SW480 (cell line): ENCODE measurements at places on chromosomes 11 and 22.

- DNase-seq = no peak
Measured at GRCh38 chr11:41720761-41721160, 261.3 kb upstream of the LRRC4C start.

GRCh38 chr22:46002757-46003270 lies 25.9 kb upstream of the WNT7B start:
- no peak for DNase-seq

- DNase-seq = peak; percentile 36
Measured at GRCh38 chr11:122656631-122657101, 1.1 kb downstream of the UBASH3B start.

DNA sequence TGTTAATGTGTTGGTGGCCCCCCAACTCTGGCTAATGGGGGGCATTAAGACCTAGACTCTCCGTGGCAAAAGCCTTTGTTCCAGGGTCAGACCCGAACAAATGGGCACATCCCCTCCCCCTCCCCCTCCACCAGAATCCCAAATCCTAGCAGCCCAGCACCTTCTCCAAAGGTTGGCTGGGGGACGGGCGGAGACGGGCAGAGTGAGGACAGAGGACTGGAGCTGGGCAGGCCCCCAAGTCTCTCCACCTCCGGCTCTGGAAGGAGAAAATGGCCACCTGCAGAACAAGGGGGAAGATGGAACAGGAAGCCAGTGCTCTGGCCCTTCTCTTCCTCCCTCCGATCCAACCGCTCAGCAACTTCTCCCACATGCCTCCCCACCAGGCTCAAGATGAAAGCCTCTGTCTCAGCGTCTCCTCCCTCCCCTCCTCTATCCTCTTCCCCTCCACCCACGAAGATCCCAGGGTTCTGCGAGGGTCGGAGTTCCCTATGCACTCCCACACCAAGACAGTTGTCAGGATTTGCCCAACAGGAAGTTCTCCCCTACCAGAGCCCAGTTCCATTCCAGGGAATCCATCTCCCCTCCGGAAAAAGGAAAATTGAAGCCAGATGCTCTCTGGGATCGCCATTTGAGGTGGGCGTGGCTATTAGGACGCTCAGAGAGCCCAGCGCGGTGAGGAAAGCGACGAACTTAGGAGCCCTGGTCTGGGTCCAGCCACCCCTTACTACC lies 20.1 kb downstream of the ADA2 start:
- DNase-seq = no peak

GRCh38 chr11:61108847-61109585 lies 6.7 kb downstream of the CD5 start:
- no peak for DNase-seq

DNA sequence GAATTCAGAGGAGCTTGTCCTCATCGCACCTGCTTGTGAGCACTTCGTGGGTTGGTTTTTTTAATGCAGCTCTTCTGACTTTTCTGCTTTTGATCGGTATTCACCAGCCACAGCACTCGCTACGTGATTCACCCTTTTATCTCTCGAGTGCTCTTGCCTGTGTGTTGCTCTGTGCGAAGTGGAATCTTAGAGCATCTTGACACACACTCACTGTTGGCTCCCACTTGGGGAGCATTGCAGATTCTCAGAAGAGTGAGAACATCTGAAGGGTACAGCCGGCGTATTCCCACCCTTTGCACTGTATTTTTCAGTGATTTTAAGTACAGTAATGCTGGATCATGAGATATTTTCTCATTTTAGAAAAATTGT lies 10.9 kb downstream of the TNNT3 start:
- no peak for DNase-seq

DNA sequence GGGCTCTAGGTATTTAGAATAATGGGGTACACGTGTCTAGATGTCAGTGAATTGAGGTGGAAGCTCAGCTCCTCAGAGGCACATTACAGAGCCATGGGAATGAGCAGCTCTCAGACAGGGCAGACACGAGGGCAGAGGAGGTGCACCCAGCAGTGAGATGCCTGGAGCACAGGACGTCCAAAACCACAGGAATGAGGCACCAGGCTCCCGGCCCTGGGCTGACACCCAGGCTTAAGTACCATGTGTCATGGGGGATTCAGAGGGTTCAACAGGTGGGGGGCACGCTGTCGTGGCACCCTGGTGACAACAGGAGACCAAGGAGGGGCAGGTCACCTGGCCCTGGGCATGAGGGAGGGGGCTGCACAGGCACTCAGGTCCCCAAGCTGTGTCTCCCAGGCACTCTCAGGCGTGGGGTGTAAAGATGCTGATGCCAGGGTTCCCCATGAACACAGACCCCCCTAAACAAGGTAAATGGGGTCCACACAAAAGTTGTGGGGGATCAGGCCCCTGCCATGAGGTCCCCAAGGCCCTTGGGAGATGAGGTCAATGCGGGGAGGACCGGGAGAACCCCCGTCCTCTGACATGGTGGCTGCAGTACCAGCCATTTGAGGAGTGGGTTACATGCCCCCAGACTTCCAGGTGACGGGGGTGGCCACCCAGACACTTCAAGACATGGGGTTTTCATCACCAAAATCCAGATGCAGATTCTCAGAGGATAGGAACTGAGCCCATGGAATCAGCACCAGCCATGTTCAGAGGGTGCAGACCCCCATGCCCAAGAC lies 5.6 kb upstream of the SYT8 start:
- peak; percentile 87 for DNase-seq

GRCh38 chr11:85385547-85385946 lies 241.6 kb downstream of the DLG2 start:
- no peak for DNase-seq

GRCh38 chr11:103295704-103296103 lies 186.5 kb downstream of the DYNC2H1 start:
- no peak for DNase-seq
